ENCODE measurements at places on chromosomes 3 and 15. TPM values are rescaled to one million over a fixed set of nuclear protein-coding genes. Genes with fewer than 3 reads are reported as not detected.
A peak's percentile ranks its signal among the peaks of the same experiment; 100 is the strongest.

GRCh38 chr15:33194237-33194636, 277 bp downstream of the FMN1 start:
- H3K4me3 ChIP-seq, result peak overlapping the region; percentile 36
- no peak for DNase-seq
- peak overlapping the region; percentile 82 for H3K27ac ChIP-seq
- no peaks in the 10 kb centered on the region for H3K36me3 ChIP-seq
- peaks cover 22% of the 10 kb centered on the region for H3K4me1 ChIP-seq

DNA sequence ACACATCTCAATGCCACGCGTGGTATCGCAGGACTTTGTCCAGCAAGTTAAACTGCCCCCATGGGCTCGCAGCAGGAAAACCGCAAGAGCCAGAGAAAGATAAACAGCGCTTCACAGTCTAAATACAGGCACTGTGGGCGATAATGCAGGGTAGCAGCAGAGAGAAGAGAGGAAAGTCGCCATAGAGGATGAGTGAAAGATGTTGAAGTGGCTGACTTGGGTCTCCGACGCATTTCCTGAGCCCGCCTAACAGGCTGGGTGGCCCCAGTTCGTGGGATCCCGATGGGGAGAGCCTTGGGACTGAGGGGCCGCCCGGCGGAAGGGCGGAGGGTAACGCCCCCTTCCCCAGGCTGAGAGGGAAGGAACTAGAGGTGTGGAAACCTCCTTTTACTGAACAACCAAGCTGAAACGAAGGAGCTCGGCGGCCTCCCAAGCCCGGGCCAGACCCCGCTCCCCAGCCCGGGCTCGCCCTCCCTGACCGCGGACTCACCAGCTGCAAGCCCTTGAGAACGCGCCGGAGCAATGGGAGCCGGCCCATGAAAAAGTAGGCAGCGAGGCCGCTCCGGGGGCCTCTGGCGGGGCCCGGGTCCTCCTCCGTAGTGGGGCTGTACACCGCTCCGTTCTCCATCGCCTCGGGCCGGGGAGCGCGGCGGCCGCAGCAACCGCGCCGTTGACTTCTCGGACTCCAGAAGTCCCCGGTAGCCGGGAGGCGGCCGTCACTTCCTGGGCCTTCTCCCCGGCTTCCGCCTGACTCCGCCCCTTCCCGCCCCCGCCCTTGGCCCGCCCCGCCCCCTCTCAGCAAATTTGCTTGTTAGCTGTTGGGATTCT, at the start of gene CMTM6:
TSS of gene CMTM6 (minus strand) at position 735 of the 828 bp plus-strand sequence. CDS start at position 628, 107 bp downstream.
- peaks cover 26% of the 10 kb centered on the region for H3K4me1 ChIP-seq
- peak; percentile 79 for DNase-seq
- H3K4me3 ChIP-seq, result peak within 1 kb of the TSS; percentile 67
- no peaks in the 10 kb centered on the region for H3K36me3 ChIP-seq

- H3K36me3 ChIP-seq, result no peaks in the 10 kb centered on the region
- no peaks in the 10 kb centered on the region for H3K4me1 ChIP-seq
- no peak overlapping the region for H3K27ac ChIP-seq
- DNase-seq, result no peak
- no peak overlapping the region for H3K4me3 ChIP-seq
- no peaks in the 10 kb centered on the region for H3K27me3 ChIP-seq
These were observed 182.3 kb downstream of the OR4M2 start for GRCh38 chr15:22262613-22263020.

DNA sequence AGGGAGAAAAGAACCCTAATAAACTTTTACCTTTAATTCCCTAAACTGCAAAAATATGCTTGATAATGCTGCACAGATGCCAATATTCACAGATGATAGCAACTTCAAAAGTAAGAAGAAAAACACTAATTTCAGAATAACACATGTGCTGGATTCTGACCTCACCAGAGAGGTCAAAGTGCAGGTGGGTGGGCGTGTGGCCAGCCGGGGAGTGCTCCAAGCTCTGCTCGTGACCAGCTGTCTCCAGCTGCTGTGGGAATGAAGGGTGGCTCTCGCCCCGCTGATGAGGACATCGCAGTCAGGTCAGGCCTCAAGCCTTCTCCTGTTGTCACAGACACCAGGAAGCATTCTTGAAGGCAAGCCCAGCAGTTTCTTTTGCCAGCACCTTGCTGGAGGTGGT, 57.1 kb downstream of the ADAMTS17 start:
- no peak overlapping the region for H3K4me3 ChIP-seq
- no peak overlapping the region for H3K27ac ChIP-seq
- no peak for DNase-seq
- no peaks in the 10 kb centered on the region for H3K27me3 ChIP-seq
- H3K36me3 ChIP-seq, result no peaks in the 10 kb centered on the region

GRCh38 chr3:95407709-95408463, 1345.0 kb downstream of the NSUN3 start:
- H3K4me1 ChIP-seq, result peaks cover 28% of the 10 kb centered on the region
- DNase-seq, result no peak
- no peak overlapping the region for H3K27ac ChIP-seq
- no peak overlapping the region for H3K4me3 ChIP-seq
- no peaks in the 10 kb centered on the region for H3K36me3 ChIP-seq

DNA sequence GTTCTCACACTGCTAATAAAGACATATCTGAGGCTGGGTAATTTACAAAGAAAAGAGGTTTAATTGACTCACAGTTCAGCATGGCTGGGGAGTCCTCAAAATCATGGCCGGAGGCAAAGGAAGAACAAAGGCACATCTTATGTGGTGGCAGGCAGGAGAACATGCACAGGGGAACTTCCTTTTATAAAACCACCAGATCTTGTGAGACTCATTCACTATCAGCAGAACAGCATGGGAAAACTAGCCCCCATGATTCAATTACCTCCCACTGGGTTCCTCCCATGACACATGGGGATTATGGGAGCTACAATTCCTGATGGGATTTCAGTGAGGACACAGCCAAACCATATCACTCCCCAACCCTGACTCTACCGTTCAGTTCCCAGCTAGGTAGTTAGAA, 59.7 kb upstream of the MINAR1 start:
- H3K36me3 ChIP-seq, result no peaks in the 10 kb centered on the region
- H3K27me3 ChIP-seq, result no peaks in the 10 kb centered on the region
- no peak for DNase-seq
- H3K4me1 ChIP-seq, result no peaks in the 10 kb centered on the region

GRCh38 chr3:168066882-168067281, 28.8 kb downstream of the GOLIM4 start:
- no peak overlapping the region for H3K27ac ChIP-seq
- no peak for DNase-seq
- no peaks in the 10 kb centered on the region for H3K36me3 ChIP-seq
- 0 out of 2 replicates have a peak, but pooled peaks cover 4% of the 10 kb centered on the region for H3K4me1 ChIP-seq
- H3K4me3 ChIP-seq, result no peak overlapping the region

DNA sequence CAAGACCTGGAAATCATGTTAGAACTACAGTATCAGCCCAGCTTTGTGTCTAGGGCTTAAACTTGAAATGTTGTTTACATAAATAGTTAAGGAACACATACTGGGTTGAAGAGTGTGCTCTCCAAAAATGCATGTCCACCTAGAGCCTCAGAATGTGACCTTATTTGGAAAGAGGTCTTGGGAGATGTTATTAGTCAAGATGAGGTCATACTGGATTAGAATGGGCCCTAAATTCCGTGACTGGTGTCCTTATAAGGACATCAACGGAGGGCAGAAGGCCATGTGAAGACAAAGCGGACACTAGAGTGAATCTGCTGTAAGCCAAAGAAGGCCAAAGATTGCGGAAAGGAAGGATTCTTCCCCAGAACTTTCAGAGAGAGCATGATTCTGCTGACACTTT, 759.2 kb upstream of the CFAP20DC start:
- no peak overlapping the region for H3K4me3 ChIP-seq
- H3K4me1 ChIP-seq, result no peaks in the 10 kb centered on the region
- no peaks in the 10 kb centered on the region for H3K27me3 ChIP-seq
- no peak for DNase-seq
- H3K36me3 ChIP-seq, result no peaks in the 10 kb centered on the region

GRCh38 chr15:41855261-41855961, 16.8 kb downstream of the PLA2G4B start:
- H3K27me3 ChIP-seq, result no peaks in the 10 kb centered on the region
- no peaks in the 10 kb centered on the region for H3K36me3 ChIP-seq
- H3K4me1 ChIP-seq, result no peaks in the 10 kb centered on the region
- no peak overlapping the region for H3K4me3 ChIP-seq

- DNase-seq, result no peak
- no peak overlapping the region for H3K27ac ChIP-seq
- peaks cover 14% of the 10 kb centered on the region for H3K4me1 ChIP-seq
- no peaks in the 10 kb centered on the region for H3K27me3 ChIP-seq
- peak overlapping the region; percentile 83 for H3K4me3 ChIP-seq
These were observed 1.0 kb downstream of the RFX7 start for GRCh38 chr15:56242576-56243162.

- H3K4me3 ChIP-seq, result no peak overlapping the region
- no peaks in the 10 kb centered on the region for H3K4me1 ChIP-seq
- no peaks in the 10 kb centered on the region for H3K27me3 ChIP-seq
- H3K27ac ChIP-seq, result no peak overlapping the region
- DNase-seq, result no peak
- H3K36me3 ChIP-seq, result no peaks in the 10 kb centered on the region
These were observed 87.3 kb downstream of the MDFIC2 start for GRCh38 chr3:70225146-70225545.

GRCh38 chr3:186255703-186256331, 106.2 kb downstream of the DGKG start:
- no peaks in the 10 kb centered on the region for H3K27me3 ChIP-seq
- H3K36me3 ChIP-seq, result no peaks in the 10 kb centered on the region
- H3K4me1 ChIP-seq, result 0 out of 2 replicates have a peak, but pooled peaks cover 5% of the 10 kb centered on the region
- H3K27ac ChIP-seq, result no peak overlapping the region

GRCh38 chr3:99172736-99173657, 271.5 kb upstream of the DCBLD2 start:
- no peak overlapping the region for H3K27ac ChIP-seq
- no peaks in the 10 kb centered on the region for H3K27me3 ChIP-seq
- no peak overlapping the region for H3K4me3 ChIP-seq
- DNase-seq, result peak; percentile 51
- H3K4me1 ChIP-seq, result no peaks in the 10 kb centered on the region

GRCh38 chr3:143849854-143850549, 1.7 kb upstream of the SLC9A9 start:
- H3K36me3 ChIP-seq, result no peaks in the 10 kb centered on the region
- H3K4me3 ChIP-seq, result no peak overlapping the region
- H3K27me3 ChIP-seq, result no peaks in the 10 kb centered on the region

DNA sequence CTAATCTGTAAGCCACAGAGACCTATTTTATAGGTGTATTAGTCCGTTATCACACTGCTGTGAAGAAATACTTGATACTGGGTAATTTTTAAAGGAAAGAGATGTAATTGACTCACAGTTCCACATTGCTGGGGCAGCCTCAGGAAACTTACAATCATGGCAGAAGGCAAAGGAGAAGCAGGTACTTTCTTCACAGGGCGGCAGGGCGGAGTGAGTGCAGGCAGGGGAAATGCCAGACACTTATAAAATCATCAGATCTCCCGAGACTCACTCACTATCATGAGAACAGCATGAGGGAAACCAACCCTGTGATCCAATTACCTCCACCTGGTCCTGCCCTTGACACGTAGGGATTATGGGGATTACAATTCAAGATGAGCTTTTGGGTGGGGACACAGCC, 108.7 kb downstream of the GALK2 start:
- H3K4me3 ChIP-seq, result no peak overlapping the region
- H3K36me3 ChIP-seq, result no peaks in the 10 kb centered on the region
- DNase-seq, result no peak
- H3K4me1 ChIP-seq, result no peaks in the 10 kb centered on the region

DNA sequence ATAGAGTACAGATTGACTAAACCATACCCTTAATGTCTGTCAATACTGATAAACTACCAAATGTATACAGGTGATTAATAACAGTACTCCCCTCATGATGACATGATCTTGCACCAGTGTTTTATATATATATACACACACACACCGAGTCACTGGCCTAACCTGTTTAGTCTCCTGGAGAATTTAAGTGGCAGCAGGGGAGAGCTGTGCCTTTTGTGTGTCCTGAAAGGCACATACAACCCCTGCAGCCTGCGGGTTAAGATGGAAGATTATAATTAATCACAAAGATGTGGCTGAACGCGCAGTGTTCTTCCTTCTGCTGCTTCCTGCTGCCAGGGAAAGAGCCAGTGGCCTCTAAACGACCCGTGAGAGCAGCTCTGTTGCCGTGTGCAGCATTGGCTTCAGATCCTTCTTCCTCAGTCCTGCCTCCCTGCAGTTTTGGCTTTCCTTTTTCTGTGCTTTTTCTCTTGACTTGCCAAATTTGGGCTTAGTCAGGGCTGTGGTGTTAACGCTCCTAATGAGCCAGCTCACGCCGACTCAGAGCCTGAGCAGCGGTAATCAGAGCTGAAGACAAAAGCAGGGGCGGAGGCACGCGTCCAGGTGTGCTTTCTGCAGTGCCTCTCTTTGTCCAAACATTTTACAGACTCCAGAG, 42.5 kb upstream of the UBE3A start:
- no peaks in the 10 kb centered on the region for H3K36me3 ChIP-seq
- no peaks in the 10 kb centered on the region for H3K27me3 ChIP-seq
- H3K27ac ChIP-seq, result no peak overlapping the region
- H3K4me3 ChIP-seq, result peak overlapping the region; percentile 11

DNA sequence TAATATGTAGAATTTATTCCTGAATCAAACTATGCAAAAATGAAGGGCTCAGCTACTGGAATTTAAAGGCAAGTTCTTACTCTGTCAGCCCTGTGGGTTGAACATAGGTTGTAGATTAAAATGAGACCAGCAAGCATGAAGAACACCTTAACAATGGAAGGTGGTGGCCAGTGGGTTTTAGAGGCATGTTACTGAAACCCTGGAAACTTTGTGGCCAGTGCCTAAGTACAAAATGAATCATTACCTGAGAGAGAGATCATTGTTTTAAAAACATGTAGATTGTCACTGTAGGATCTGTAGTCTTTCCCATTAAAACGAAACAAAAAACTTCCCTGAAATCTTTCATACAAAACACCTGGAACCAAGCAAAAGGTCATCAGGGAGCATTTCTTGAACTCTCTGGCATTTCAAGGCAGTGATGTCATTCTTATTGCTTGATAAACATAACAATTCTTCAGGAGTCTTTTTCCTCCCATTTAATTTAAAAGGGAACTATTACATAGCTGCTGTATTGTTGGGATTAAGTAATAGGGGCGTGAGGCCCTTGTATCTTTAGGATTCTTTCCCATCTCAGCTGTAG, 51.8 kb downstream of the TMEM108 start:
- H3K27ac ChIP-seq, result no peak overlapping the region
- no peaks in the 10 kb centered on the region for H3K27me3 ChIP-seq
- no peaks in the 10 kb centered on the region for H3K4me1 ChIP-seq
- H3K4me3 ChIP-seq, result no peak overlapping the region
- H3K36me3 ChIP-seq, result no peaks in the 10 kb centered on the region

The FGF12 gene
- total RNA-seq, result 0.41 TPM

The ERICH6 gene
- not detected for total RNA-seq

The RARRES1 gene
- 7.6 TPM for total RNA-seq

The AVEN gene
- 8.7 TPM for total RNA-seq

The IL17RD gene
- total RNA-seq, result 3.1 TPM

The ACVR2B gene
- 20.8 TPM for total RNA-seq

The CP gene
- 5.0 TPM for total RNA-seq

The CACNA2D3 gene
- not detected for total RNA-seq

The CDC25A gene
- 35.5 TPM for total RNA-seq

The PLSCR2 gene
- not detected for total RNA-seq

The STRIT1 gene
- total RNA-seq, result not detected

The SAMMSON gene
- total RNA-seq, result not detected
